T-helper 22 cell (primary cell): ENCODE measurements at places on chromosomes 4 and X.

DNA sequence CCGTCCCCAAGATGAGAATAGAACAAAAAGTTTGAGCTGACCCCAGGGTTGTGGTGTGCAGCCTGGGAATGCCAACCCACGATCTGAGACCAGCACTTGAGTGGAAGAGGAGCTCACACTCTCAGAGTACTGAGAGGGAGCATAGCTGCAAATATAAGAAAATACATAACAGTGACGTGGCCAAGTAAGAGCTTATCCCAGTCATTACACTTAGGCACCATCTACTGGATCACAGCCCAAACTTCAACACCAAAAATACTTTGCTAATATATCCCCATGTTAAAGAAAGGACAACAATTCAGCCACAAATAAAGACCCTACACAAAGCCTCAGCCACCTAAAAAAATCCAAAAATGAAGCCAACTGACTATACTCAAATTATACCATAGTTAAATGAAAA, 33.3 kb upstream of the CXCL6 start:
- no peak for DNase-seq

DNA sequence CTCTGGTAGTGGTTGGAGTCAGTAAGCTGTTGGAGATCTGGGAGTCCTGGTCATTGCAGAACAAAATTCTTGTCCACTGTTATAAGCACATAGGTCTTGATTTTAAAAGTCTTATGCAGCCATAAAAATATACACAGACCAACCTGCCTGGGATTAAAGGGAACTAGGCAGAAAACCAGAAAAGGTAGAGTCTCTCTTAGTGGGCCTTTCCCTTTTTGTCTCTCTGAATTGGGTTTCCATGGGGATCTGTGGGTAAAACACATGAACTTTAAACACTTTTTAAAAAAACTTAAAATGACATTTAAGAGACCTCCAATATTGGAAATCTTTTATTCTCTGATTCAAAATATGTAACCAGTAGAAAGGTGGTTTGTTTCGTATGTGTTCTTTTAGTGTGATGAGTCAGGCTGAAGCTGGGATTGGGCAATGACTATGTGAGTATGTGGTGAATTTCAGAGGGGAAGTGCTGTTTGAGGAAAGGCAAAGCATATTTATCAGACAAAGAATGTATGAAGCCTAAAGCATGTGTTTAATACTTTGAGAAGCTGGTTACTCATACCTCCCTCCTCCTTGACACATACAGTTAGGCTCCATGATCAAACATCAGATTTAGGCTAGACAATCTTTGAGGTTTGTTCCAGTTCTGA, 29.6 kb downstream of the SLC16A2 start:
- DNase-seq, result no peak

DNA sequence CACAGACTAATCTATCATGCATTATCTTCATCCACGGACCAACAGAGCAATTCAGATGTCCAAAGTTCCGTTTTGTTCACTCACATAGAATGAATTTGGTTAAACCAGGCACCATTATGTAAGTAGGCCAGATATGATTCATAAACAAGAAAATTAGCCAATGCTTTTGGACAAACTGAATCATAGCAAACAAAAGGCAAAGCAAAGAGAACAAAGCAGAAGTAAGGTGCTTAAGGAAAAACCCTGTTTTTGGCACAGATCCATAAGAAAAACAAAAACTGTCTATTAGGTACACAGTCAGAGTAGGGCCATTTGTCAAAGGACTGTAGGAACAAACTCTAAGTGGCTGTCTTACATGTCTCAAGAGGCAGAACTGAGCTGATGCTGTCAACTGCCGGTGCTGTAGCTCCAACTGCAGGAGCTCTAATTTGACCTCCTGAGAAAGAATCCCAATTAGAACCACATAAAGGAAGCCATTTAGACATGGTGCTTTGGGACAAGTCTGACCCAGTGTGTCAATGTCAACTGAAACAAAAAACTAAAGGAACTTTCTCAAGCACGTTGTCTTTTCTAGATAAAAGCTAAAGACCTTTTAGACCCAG, 146.7 kb downstream of the COL25A1 start:
- no peak for DNase-seq

DNA sequence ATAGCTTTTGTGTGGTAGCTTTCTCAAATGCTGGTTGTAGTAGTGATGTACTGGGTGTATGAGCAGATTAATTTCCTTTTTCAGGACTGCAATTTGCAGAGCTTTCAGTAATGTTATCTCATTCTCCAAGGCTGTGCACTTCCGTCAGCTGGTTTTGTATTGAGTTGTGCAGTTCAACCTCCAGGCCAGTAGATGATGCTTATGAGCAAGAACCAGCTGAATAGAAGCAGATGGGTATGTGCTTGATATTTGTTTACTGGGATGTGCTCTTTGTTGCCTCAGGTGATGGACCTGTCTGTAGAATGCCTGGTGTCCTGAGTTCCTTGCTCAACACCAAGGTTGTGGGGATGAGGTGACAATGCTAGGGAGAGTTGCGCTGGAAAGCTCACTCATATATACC, 462.8 kb downstream of the PCDH18 start:
- DNase-seq, result no peak

- DNase-seq, result no peak
Measured at GRCh38 chrX:30156009-30156408, 59.4 kb upstream of the MAGEB2 start.

GRCh38 chrX:86013792-86014191, 33.6 kb downstream of the CHM start:
- no peak for DNase-seq

DNA sequence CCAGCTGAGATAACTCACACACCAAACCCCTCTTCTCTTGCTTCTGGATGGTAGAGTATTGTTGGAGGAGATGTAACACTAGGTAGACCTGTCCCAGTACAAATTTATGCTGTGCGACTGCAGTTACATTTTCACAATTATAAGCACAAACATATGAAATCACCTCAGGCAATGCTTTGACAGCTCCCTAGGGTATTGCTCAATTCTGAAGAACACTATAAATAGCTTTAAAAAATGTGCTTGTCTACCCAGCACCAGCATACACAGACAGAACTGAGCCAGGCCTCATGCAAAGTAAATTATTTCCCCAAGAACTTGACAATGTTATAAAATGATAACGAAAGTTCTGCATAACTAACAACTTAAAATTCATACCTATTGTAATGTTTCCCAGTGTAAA, 1999.1 kb upstream of the ADGRL3 start:
- no peak for DNase-seq

GRCh38 chr4:83170952-83171399, 56.4 kb upstream of the PLAC8 start:
- no peak for DNase-seq

- DNase-seq, result no peak
Measured at GRCh38 chr4:94828882-94829281, 71.1 kb downstream of the BMPR1B start.

GRCh38 chr4:88070031-88070430, 62.6 kb downstream of the PKD2 start:
- DNase-seq, result no peak

- no peak for DNase-seq
Measured at GRCh38 chr4:3205995-3206394, 43.0 kb upstream of the MSANTD1 start.

GRCh38 chr4:40718586-40718985, 31.2 kb upstream of the NSUN7 start:
- DNase-seq, result no peak

DNA sequence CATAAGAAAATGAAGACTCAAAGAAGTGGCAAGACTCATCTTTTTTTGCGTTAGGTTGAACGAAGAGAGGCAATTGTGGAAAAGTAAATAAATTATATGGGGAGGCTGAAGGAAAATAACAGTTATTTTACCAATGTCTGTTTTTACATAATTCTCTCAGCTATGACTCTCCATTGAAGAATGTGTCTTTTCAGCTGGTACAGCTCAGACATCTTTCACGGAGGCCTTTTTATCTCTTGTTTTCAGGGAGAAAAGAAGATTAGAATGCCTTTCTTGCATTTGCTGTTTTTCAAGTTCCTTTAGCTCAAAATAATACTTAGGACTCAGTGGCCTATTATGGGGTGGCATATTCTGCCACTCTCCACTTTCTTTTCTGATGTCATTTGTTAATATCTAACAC, 153.0 kb downstream of the ADAM29 start:
- DNase-seq, result no peak

- no peak for DNase-seq
Measured at GRCh38 chr4:43456383-43456782, 563.9 kb downstream of the GRXCR1 start.

GRCh38 chr4:152220201-152220666, 315.7 kb downstream of the FBXW7 start:
- no peak for DNase-seq

DNA sequence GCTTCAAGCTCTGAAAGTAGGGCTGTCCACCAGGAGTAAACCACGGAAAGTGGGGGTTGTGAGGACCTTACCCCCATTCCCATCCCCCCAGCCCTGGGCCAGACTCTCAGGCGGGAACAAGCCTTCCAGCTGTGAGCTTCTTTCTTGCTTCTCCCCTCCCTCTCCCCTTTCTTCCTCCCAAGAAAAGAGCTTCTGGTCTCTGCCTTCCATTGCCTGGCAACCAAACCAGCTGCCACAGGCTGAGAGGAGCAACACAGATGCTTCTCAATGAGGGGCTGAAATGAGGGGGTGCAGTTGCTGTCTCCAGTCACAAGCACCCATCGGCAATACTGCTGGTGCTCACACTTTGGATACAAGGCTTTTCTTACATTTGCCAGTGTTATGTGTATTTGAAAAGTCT, 72.5 kb downstream of the SLC16A2 start:
- DNase-seq, result no peak

GRCh38 chrX:30973784-30974427, 84.9 kb upstream of the TAB3 start:
- DNase-seq, result no peak

DNA sequence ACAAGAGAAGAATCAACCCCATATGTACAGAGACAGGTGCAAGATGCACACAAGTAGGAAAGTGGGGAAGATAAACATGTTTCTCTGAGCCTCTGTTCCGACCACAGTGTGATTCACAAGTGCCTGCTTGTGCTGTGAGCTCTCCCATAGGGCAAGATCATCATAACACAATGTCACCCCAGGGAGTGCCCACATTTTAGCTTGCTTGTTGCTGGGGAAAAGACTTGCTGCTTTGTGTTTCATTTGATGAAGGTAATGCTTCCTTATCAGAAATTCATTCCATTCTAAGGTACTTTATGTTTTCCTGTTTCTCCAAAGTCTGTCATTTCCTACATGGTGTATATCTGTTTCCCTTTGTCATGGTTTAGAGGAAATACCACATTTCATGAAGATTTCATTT, 304.5 kb upstream of the DIPK2B start:
- no peak for DNase-seq

- DNase-seq, result no peak
Measured at GRCh38 chrX:2360731-2361130, 140.0 kb downstream of the DHRSX start.

- no peak for DNase-seq
Measured at GRCh38 chrX:123665197-123665596, 67.7 kb downstream of the THOC2 start.

- no peak for DNase-seq
Measured at GRCh38 chr4:162456106-162456505, 292.3 kb upstream of the FSTL5 start.

- DNase-seq, result no peak
Measured at GRCh38 chr4:119526786-119527550, 101.6 kb downstream of the PDE5A start.

GRCh38 chr4:71713611-71714203, 70.2 kb downstream of the GC start:
- DNase-seq, result no peak

DNA sequence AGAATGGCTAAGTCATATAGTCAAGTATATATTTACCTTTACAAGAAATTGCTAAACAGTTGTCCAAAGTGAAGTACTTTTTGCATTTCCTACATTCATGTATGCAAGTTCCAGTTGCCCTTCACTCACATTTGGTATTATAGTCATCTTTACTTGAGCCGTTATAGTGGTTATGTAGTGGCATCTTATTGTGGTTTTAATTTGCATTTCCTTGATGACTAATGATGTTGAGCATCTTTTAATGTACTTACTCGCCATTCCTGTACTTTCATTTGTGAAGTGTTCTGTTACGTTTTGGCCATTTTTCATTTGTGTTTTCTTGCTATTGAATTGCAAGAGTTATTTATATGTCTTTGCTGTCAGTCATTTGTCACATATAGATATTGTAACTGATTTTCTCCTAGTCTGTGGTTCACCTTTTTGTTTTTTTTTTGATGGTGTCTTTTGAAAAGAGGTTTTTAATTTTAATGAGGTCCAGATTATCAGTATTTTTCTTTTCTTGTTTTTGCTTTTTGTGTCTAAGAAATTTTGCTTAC, 27.6 kb downstream of the ARFIP1 start:
- no peak for DNase-seq

- DNase-seq, result no peak
Measured at GRCh38 chrX:38870361-38870895, 69.2 kb downstream of the MID1IP1 start.

DNA sequence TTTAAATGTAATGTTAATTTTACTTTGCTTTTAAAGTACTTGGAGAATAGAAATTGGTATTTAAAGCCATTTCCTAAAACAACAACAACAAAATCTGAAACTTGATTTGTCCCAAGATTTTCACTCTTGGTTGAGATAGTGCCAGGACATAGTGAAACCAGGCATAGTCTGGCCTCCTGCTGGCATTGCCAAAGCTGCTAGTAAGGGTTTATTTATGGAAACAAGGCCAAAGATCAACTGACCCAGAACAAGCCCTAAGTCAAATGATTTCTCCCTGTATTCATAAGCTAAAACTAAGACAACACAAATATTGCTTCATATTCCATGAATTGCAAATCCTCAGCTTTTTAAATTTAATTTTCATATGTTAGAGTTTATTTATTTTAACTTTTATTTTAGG, 227.5 kb upstream of the FGF13 start:
- no peak for DNase-seq

GRCh38 chr4:145536044-145536443, 54.4 kb downstream of the SMAD1 start:
- no peak for DNase-seq

GRCh38 chr4:148017801-148018200, 285.9 kb downstream of the ARHGAP10 start:
- DNase-seq, result no peak

DNA sequence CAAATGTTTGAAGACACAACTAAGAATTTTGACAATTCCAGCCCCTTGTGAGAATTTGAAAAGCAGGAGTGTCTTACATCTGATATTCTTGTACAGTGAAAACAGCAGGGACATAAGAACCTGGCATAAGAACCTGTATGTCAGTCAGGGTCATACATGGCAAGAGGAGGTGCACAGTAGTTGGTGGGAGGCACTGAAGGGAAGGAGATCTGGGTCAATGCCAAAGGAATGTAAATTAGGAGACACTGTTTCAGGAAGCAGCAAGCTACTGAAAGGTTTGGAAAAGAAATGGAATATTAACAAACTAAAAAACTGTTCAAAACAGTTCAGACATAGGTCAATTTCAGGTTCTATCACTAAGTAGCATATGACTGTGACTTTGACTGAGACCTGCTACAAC, 25.0 kb upstream of the SPP1 start:
- no peak for DNase-seq

- DNase-seq, result no peak
Measured at GRCh38 chr4:128688846-128689437, 120.6 kb upstream of the JADE1 start.

DNA sequence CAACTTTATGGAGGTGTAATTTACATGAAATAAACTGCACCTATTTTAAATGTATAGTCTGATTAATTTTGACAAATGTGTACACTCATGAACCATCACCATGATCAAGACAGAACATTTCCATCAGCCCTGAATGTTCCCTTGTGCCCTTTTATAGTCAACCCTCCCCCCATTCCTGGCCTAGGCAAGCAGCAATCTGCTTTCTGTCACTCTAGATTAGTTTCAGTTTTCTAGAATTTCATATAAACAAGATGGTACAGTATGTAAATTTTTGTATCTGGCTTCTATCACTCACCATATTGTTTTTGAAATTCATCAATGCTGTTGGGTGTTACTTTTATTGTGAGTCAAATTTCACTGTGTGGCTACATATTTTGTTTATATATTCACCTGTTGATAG, 234.2 kb upstream of the RPS6KA3 start:
- no peak for DNase-seq
